ENCODE measurements at places on chromosomes 16 and 17. TPM values are rescaled to one million over a fixed set of nuclear protein-coding genes. Genes with fewer than 3 reads are reported as not detected.

CCDC40 gene
- total RNA-seq = 4.1 TPM

- no peak for DNase-seq
- H3K27ac ChIP-seq = no peak overlapping the region
- H3K4me3 ChIP-seq = no peak overlapping the region
- no peaks in the 10 kb centered on the region for H3K36me3 ChIP-seq
- H3K4me1 ChIP-seq = no peaks in the 10 kb centered on the region
These were observed 9.9 kb downstream of the ATPAF2 start for GRCh38 chr17:18028952-18029540.

GRCh38 chr16:14199624-14200023, 128.5 kb downstream of the MRTFB start:
- no peaks in the 10 kb centered on the region for H3K27me3 ChIP-seq
- no peak overlapping the region for H3K27ac ChIP-seq
- H3K4me3 ChIP-seq = no peak overlapping the region

GRCh38 chr16:81765969-81766368, 13.1 kb upstream of the PLCG2 start:
- H3K27ac ChIP-seq = no peak overlapping the region
- no peak overlapping the region for H3K4me3 ChIP-seq
- no peaks in the 10 kb centered on the region for H3K27me3 ChIP-seq
- no peaks in the 10 kb centered on the region for H3K36me3 ChIP-seq

- no peak overlapping the region for H3K4me3 ChIP-seq
- H3K27me3 ChIP-seq = no peaks in the 10 kb centered on the region
- DNase-seq = peak; percentile 25
- H3K4me1 ChIP-seq = no peaks in the 10 kb centered on the region
These were observed 1.0 kb upstream of the AIPL1 start for GRCh38 chr17:6435968-6436367.
